Caudate nucleus (tissue), 63 donors: ENCODE measurements at places on chromosomes 13 and 19.

DNA sequence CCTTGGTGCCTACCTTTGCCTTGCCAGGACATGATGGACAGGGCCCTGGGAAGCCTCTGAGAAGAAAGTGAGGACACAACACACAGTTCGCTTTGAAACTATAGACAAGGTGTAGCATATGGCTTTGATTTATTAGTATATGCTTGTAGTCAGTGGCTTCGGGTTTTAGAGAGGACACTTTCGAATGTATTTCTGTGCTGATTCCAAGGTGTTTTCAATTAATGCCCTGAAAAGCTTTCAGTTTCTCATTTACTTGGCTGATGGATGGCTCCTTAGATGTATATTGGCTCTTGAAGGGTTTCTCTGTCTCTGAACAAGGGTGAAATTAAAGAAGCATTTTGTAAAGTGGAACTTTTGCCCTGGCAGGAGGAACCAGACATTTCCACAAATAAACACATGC, 106.9 kb downstream of the POSTN start:
- DNase-seq: no peak

GRCh38 chr13:76225815-76226489, 589.8 kb downstream of the LMO7 start:
- no peak for DNase-seq

- no peak for DNase-seq
Measured at GRCh38 chr19:1273263-1274041, 1.9 kb upstream of the FAM174C start.

DNA sequence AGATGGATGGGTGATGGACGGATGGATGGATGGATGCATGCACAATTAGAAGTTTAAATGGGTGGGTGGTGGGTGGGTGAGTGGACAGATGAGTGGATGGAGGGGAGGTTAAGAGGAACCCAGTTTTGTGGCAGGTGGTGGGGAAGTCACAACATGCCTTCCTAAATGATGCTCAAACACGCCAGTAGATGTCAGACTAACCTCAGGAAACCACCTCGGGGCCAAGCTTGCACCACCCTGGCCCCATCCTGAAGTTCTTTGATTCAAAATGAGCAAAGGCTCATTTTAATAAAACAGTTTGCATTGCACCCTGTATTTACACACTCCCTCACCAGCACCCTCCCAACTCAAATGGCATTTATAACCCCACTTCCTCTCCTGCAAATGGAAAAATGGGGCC, 91.4 kb upstream of the CACNA1A start:
- DNase-seq: no peak

- no peak for DNase-seq
Measured at GRCh38 chr19:7516878-7517277, 975 bp downstream of the ZNF358 start.

GRCh38 chr13:49622174-49622946, 5.9 kb upstream of the ARL11 start:
- DNase-seq: no peak

DNA sequence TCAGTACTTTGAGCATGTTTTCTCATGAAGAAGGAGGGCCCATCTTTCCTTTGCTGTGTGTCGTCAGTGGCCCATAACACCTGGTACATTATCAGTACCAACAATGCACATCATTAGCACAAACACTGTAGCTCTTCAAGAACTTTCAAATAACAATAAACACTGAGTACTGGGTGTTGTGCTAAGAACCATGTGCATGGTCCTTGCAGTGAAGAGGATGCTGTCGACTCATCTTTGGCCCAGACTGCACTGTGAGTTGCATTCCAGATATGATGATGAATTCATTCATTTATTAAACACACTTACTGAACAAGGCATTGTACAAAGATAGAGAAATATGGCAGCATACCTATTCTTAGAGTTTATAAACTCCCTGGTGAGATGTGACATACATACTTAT, 55.8 kb downstream of the FLT3 start:
- no peak for DNase-seq

- no peak for DNase-seq
Measured at GRCh38 chr13:99870541-99870940, 101.0 kb downstream of the ZIC5 start.

GRCh38 chr19:41161903-41162302, 31.1 kb upstream of the CYP2S1 start:
- DNase-seq: no peak

DNA sequence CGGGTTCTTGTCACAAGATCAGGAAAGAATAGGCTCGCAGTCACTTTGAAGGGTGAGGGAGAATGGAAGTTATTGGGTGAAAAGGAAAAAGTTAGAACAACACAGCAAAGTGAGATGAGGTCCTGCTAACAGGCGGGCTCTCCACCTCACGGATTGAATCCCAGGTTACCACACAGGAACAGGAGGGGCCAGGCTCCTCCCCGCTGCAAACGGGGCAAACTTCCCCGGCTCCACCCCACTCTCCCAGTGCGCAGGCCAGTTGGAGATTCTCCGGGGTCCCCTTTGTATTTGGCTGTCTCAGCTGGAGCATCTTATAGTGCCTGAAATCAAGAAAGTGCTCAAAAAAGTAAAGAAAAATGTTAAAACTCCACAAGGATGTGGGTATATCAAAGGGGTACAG, 78.3 kb upstream of the IPO5 start:
- no peak for DNase-seq

DNA sequence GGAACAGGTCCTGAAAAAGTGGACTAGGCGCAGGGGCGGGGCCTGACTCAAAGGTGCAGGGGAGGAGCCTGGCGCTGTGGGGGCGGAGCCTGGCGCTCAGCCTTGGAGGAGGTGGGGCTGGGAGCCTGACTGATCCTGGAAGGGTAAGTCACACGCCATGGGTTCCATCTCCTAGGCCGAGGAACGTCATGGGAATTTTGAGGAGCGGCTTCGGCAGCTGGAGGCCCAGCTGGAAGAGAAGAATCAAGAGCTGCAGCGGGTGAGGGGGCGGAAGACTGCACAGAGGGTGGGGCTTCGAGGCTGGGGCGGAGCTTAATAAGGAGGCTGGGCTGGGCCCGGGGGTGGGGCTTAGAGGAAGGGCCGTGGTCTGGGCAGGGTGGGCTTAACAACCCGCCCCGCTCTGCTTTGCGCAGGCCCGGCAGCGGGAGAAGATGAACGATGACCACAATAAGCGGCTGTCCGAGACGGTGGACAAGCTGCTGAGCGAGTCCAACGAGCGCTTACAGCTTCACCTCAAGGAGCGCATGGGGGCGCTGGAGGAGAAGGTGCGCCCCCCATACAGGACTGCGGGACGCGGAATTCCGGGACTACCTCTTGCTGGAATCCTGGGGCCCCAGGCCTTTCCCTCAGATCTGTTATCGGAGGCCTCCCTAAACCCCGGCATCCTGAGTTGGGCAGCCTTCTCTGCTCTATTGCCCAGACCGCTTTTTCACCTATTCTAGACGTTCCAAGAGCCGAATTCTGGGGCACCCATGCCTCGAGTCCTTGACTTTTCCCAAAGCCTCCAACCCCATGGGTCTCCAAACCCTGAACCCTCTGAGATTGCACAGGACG, 14.5 kb downstream of the PPFIA3 start:
- no peak for DNase-seq

DNA sequence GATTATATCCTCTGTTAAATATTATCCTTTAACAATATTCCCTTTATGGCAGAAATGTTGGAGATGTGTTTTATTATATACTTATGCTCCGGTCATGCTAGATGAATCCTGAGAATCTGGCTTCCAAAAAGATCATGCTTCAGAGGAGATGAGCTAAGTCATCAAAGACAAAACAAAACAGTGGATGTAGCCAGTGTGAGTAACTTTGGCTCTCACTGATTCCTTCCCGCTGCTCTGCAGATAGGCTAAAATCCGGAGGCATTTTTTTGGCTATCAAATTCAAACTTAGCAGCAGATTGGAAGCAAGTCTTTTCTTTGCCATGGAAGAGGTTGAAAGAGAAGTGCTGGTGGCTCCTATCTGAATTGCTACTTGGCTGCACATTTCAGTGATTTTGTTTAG, 295.9 kb downstream of the GPC6 start:
- DNase-seq: no peak

DNA sequence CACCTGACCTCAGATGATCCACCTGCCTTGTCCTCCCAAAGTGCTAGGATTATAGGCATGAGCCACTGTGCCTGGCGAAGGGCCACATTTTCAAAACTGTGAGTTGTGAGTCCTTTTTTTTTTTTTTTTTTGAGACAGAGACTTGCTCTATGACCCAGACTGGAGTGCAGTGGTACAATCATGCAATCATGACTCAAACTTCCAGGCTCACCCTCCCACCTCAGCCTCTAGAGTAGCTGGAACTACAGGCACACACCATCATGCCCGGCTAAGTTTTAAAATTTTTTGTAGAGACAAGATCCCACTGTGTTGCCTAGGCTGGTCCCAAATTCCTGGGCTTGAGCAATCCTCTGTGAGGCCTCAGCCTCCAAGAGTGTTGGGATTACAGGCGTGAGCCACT, 3.8 kb upstream of the MYPOP start:
- DNase-seq: no peak

DNA sequence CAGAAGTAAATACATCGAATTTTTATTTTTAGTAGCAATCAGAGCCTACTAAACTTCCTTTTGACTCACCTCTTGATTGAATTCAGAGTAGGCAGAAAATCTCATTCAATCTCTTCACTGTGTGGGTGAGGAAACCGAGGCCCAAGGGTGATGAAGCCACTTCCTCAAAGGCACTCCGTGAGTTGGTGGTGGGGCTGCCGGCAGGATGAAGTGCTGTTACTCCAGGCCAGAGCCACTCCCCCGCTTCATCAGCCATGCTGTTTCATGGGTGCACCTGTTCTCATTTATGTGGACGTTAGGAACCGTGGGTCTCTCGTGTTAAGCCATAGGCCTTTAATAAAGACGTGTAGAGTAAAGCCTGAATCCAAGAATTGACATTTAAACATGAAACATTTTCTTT, 13.2 kb downstream of the ING1 start:
- DNase-seq: no peak

- DNase-seq: peak; percentile 80
Measured at GRCh38 chr13:43879755-43880181, at the start of gene LACC1. TSS of gene LACC1 (plus strand) at chr13:43879904. CDS start at chr13:43880986, 1,082 bp downstream.

- no peak for DNase-seq
Measured at GRCh38 chr13:29849731-29850212, 645 bp downstream of the UBL3 start.

DNA sequence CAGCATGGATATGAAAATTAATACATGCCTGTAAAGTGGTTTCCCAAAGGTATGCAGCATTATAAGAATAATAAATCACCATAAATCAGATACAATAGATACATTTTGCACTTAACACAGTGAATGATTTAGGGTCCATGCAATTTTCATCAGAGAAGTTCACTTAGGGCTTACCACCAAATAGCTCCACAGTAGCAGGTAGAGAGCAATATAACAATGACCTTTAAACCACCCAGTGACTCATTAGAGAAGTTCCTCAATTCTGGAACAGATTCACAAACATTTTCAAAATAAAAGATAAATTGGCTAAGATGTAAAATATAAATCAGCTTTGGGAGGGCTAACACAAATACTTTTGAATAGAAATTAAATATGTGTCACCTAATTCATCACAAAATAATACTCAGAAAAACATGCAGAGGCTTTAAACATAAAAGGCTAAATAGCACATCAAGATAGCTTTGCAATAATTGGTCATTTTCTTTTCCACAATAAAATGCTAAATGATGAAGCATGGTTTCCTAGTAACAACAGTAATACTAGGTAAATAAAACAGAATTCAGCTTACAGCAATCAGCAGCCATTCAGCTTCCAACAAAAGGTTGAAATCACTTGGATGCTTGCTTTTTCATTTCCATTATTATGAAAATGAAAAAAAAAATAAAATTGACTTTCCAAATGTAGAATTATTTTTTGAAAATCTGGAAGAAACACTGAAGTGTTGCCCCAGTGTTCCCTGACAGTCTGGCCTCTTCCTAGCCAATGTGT, 84.3 kb upstream of the NBEA start:
- DNase-seq: no peak

DNA sequence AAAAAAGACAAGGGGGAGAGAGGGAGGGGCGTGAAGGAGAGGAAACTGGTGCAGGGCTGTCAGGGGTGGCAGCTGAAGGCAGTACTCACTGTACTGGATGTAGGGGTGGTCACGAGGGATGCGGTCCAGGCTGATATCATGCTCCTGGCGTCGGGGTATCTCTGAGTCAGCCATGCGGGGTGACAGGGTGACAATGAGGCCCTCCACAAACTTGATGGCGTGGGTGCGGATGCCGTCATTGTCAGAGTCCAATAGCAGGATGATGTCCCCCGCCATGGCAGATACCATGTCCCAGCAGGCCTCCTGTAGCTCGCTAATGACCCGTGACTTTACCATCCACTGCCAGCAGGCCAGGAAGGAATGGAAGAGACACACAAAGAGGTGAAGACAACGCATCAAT, 15.3 kb downstream of the SYMPK start:
- no peak for DNase-seq

DNA sequence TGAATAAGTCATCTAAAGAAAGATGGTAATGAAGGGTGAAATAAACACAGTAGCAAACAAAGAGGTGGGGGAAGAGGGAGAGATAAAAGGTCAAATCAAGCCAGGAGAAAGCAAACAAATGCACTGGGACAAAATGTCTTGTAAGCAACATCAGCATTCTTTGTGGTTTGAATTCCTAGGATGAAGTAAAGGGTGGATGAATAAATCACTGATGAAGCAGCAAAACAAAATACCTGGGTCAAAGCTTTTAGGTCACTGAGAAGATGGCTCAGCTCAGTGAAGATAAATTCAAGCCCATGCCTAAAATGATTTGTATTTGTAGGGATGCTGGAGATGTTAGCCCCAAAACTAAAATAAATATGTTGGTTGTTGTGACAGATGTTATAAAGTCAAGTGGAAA, 86.5 kb upstream of the FBXL3 start:
- DNase-seq: no peak

- no peak for DNase-seq
Measured at GRCh38 chr19:45446295-45446694, 21.5 kb upstream of the FOSB start.

- DNase-seq: no peak
Measured at GRCh38 chr19:49502866-49503581, 6.8 kb downstream of the RPS11 start.

DNA sequence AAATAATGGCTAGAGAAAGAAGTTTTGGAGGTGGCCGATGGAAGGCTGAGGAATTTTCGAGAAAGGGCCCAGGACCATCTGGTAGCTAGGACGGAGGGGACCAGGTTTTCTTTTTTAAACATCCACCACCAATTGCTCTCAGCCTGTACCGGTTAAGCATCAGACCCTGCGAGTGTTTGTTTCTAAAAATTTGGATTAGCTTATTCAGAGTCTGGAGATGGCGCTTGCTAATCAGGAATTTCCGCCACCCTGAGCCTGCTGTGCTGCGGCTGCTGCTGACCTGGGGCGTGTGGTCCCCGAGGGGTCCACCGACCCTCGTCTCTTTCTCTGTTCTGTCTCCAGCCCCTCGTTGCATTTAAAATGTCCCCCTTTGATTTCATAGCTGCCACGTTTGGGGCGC, 2.0 kb downstream of the UHRF1 start:
- DNase-seq: no peak

- no peak for DNase-seq
Measured at GRCh38 chr19:14328406-14328805, 52.8 kb upstream of the ADGRE5 start.
